ENCODE measurements at places on chromosomes 2 and 18.

DNA sequence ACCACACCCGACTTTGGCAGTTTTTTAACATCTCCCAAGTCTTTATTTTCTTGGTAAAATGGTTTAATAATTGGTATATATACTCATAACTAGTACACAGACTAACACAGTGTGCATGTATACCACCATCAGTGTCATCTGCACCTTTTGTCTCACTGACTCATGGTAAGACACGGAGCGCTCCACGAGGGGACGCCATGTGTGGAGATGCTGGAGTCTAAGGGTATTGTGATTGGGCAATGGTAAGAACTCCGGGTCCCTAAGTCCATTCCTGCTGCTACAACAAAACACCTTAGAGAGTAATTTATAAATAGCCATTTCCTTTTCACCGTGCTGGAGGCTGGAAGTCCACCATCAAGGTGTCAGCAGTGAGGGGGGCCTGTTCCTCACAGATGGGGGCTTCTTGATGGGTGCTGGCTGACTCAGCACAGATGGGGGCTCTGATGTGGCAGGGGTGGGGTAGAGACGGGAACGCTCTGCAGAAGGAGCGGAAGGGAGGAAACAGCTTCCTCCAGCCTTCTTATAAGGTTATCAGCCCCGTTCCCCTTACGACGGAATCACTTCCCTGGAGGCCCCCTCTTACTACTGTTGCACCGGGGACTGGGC, 42.0 kb upstream of the EDAR start:
- DNase-seq, result no peak

DNA sequence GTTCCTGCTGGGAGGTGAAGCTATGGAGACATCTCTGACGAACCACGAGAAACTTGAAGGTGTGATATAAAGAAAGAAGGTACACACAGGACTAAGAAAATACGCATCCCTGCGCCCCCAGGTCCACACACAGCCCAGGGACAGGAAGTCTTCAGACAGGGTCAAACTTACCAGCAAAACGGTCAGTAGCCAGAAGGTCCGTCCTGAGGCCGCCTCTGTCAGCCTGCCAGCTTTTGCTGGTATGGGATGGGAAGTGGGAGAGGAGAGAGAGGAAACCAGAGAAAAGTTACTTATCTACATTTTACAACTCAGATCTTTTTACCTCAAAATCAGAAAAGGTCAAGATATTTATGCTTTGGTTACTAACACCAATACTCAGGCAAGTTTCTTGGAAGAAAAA, 47.2 kb downstream of the HDLBP start:
- no peak for DNase-seq

DNA sequence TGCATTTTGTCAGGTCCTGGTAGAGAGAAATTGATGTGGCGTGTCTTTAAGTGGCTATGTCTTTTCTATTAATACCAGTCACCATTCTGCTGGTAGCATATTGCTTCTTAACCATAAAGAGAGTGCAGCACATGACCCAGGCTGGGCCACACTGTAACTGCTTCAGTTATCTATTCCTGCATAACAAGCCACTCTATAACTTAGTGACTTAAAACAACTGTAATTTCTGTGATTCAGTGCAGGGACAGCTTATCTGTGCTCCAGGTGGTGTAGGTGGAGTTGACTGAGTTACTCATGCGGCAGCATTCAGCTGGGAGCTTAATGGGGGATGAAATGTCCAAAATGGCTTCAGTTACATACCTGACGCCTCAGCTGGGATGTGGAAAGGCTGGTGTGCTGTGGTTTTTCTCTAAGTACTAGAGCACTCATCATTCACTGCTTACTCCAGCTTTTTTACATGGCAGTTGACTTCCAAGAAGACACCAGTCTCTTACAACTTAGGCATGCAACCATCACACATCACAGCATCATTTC, 742.4 kb downstream of the SATB2 start:
- DNase-seq, result no peak

DNA sequence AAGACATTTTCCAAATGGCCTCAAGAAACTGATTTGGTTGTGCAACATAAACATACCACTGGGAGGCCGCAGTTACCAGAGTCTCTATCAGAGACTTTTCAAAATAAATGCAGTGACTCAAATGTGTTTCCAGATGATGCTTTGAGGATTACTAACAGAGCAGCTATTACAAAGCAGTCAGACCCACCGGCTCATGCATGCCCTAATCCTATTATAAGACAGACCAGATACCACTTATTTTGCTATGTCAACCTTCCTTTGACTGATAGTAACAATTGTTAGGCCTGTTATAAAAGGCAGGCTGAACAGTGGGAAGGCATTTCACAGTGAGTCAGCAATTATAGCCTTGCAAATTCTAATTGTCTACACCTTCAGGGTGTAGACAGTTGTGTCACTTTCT, 217.7 kb downstream of the LRRTM1 start:
- DNase-seq, result no peak

DNA sequence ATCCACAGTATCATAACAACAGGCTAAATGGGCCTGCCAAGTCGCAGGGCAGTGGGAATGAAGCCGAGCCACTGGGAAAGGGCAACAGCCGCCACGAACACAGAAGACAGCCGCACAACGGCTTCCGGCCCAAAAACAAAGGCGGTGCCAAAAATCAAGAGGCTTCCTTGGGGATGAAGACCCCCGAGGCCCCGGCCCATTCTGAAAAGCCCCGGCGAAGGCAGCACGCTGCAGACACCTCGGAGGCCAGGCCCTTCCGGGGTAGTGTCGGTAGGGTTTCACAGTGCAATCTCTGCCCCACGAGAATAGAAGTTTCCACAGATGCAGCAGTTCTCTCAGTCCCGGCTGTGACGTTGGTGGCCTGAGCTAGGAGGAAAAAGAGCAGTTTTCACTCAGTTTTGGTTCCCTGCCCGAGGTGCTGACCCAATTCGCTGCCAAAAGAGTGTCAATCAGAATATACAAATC, 32.2 kb downstream of the KCTD18 start:
- DNase-seq, result peak; percentile 24

- DNase-seq, result peak; percentile 85
These were observed 18.1 kb downstream of the EPAS1 start for GRCh38 chr2:46315103-46315890.

- DNase-seq, result no peak
These were observed 37.3 kb upstream of the XPO1 start for GRCh38 chr2:61575447-61575859.

All from transverse colon (tissue), 4 donors.